C1 segment of cervical spinal cord (tissue), 14 donors: ENCODE measurements at places on chromosomes 7 and 10.

GRCh38 chr7:101870361-101871062 is 53.1 kb downstream of the CUX1 start:
- no peak for DNase-seq

GRCh38 chr10:32971536-32972091 is 13.6 kb upstream of the ITGB1 start:
- DNase-seq = no peak

DNA sequence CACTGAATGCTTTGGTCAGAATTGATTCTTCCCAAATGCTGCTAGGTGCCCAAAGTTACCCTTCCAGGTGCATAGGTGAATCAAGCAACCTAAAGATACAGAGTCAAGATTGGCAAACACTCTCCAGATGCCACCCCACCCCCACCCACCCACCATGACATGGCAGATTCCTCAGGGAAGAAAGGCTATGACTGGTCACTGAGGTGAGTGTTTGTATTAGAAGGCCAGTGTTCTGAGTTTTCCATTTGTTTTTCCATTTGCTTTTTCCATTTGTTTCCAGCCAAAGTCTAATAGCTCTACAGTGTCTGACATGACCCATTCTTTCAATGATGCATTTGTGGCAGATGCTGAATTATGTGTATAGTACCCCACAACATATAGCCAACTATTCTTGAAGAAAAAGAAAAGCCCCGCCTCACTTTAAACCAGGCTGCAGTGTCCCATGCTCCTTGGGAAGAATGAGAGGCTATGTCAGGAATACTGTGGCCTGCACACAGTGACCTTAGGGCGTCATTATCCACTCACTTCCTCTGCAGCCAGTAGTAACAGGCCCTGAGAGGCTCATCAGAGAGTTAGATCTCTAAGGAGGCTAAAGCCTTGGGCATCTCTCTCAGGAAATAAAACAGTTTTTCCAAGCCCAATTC is 16.1 kb upstream of the HIBADH start:
- no peak for DNase-seq

GRCh38 chr10:69400936-69401335 is 15.8 kb downstream of the TACR2 start:
- no peak for DNase-seq

GRCh38 chr7:47931005-47932004 is 17.0 kb downstream of the PKD1L1 start:
- DNase-seq = no peak

DNA sequence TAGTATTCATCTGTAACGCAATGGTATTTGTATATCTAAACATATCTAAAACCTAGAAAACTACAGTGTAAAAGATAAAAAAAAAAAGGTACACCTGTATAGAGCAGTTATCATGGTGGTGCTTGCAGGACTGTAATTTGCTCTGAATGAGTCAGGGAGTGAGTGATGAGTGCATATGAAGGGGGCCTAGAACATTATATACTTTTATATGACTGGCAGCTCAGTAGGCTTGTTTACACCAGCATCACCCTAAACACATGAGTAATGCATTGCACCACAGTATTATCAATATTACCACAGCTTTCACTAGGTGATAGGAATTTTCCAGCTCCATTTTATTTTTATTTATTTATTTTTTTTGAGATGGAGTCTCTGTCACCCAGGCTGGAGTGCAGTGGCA is 40.8 kb downstream of the TRIM24 start:
- no peak for DNase-seq

- no peak for DNase-seq
Measured at GRCh38 chr10:2222631-2223030, 485.3 kb upstream of the ADARB2 start.

DNA sequence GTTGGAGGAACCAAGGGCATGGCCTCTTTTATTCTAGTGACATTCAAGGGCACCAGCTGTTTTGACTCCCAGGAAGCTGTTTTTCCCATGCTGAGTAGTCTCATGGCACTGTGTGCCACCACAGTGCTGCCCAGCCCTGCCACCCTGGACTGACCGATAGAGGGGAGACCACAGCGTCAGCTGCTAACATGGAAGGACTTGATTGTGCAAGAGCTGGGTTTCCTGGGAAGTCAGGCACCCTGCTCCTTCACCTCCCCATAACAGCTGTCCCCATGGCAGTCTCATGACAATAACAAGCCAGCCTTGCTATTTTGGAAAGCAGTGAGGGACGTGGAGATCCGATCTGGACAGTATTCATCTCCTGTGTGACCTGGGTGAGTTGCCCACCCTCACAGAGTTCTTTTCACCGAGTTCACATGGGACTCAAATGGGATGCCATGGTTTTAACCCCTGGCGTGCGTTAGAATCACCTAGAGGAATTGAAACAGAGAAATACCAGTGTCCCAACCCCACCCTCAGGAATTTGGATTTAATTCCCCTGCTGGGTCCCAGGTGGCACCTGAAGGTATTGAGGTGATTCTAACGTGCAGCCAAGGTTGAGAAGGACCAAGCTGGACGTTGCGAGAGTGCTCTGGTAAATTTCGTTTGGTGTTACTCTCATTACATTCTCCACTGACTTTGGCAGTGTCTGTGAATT is 174.8 kb downstream of the CELF2 start:
- DNase-seq = no peak

DNA sequence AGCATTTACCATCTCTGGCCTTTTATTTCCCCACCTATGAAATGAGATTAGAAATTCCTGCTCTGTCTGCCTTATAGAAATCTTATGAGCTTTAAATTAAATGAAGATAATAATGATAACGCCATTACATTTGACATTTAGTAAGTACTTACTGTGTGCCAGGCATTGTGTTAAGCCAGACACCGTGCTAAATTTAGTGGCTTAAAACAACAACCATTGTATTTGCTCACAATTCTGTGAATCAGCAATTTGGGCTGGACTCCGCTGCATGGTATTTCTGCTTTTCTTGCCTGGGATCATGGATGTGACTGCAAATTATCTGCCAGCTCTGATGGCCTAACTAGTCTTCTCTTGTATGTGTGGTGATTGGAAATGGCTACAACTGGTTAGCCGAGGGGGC is 56.4 kb upstream of the CCDC6 start:
- no peak for DNase-seq

DNA sequence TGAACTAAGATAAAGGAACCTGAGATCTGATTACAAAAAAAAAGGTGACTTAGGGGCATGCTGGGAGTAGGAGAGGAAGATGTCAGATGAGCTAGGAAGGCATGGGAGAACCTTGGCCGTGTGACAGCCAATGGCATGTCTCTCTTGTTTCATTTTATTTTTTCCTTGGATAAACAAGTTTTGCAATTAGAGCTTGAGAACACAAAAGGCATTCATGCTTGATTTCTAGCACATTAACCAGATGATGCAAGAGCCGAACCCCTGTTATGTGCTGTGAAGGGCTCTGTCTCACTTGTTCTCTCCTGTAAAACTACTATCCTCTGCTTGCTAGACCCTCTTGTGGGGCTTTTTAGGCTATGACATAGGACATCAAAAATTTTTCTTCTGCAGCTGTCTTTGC is 134.3 kb upstream of the ASAH2 start:
- DNase-seq = peak; percentile 9

DNA sequence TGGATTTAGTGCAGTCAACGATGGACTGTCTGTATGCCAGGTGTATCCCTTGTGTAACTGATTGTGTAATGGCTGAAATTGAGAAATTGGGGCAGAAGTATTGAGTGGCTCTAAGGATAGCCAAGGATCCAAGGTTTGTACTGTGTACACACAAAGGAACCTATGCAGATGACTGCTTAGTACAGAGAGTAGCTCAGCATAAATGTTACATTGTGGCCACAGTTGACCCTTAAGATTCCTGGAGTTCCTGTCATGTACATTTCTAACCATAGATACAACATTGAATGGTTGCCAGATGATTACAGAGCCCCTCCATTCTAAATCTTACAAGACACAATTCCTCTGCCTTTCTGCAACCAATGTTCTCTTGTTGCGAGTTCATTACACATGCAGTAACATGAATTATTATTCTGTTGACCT is 25.3 kb downstream of the CCDC126 start:
- no peak for DNase-seq

- DNase-seq = no peak
Measured at GRCh38 chr7:134428942-134429341, 30.0 kb downstream of the AKR1B1 start.

- DNase-seq = no peak
Measured at GRCh38 chr7:85757348-85757747, 570.5 kb upstream of the SEMA3D start.

DNA sequence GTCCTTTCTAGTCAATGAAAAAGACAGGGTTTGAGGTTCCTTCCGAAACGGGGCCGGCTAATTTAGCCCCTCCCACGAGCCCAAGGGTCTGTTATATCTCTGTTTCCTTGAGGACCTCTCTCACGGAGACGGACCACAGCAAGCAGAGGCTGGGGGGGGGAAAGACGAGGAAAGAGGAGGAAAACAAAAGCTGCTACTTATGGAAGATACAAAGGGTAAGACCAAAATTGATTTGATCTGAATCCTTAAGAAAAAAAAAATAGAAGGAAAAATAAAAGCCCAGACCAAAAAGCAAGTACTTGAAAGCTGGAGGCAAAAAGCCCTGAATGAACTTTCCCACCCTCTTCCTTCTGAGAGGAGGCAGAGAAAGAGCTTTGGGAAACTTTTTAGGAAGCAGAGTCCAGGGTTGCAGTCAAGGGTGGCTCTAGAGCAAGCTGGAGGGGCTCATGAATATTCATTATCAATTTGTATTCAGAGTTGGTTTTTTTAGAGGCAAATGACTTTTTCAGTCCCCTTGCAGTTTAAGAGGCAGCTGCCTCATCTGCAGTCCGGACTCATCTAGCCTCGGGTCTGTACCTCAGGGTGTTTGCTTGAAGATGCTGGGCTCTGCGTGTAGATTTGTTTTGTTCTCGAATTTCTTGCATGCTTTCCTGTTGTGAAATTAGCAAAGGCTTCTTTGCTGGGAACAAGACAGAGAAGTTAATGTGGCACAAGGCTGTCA is at the start of gene ENTPD1:
Gene ENTPD1 (plus strand): TSS at position 123 of the 721 bp plus-strand sequence. CDS start 77 bp downstream, at position 200.
- no peak for DNase-seq

DNA sequence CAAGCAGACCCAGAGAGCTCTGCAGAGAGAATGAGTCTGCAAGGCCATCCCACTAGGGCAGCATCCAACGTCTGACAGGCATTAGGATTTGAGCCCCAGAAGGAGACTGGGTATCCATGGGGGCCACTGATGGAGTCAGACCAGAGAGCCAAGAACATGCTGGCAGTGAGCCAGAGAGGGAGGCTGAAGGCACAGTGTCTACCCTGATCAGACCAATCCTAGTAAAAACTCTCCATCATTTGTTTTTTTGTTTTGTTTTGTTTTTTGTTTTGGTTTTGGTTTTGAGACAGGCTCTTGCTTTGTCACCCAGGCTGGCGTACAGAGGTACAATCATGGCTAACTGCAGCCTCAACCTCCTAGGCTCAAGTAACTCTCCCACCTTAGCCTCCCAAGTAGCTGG is 133.1 kb upstream of the LYZL2 start:
- DNase-seq = no peak

- peak; percentile 27 for DNase-seq
Measured at GRCh38 chr10:86376852-86377796, 10.5 kb upstream of the GRID1 start.

DNA sequence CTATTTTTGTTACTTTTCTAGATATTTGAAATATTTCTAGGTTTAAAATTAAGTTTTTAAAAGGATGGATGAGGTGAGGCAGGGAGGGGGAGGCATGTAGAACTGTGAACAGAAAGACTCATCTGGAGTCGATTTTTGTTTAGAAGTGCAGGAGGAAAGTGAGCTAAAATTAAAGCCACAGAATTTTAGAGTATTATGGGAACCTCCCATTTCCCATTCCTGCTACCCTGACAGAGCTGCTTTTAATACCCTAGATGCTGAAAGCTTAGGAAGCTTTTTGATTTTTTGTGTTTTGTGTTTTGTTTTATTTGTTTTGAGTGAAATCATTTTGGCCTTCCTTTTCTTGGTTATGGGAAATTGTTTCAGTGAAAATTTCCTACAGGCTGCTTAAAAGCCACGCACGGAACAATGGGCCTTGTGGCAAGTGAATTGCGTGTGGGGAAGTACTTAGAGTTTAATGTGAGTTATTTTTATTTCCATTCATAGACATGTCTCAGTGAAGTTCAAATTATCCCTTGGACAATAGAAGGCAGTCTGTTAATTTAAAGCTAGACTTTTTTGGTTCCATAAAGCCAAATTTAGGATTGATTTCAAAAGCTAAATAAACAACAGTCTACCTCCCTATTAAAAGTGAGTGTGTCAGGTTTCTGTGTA is 102.0 kb upstream of the HDAC9 start:
- no peak for DNase-seq

- DNase-seq = no peak
Measured at GRCh38 chr7:47314248-47314647, 267.7 kb downstream of the TNS3 start.

- no peak for DNase-seq
Measured at GRCh38 chr7:19121977-19122588, 4.6 kb upstream of the TWIST1 start.

GRCh38 chr7:17401791-17402627 is 103.6 kb downstream of the AHR start:
- no peak for DNase-seq

GRCh38 chr10:77131214-77131613 is 506.4 kb downstream of the KCNMA1 start:
- DNase-seq = no peak

DNA sequence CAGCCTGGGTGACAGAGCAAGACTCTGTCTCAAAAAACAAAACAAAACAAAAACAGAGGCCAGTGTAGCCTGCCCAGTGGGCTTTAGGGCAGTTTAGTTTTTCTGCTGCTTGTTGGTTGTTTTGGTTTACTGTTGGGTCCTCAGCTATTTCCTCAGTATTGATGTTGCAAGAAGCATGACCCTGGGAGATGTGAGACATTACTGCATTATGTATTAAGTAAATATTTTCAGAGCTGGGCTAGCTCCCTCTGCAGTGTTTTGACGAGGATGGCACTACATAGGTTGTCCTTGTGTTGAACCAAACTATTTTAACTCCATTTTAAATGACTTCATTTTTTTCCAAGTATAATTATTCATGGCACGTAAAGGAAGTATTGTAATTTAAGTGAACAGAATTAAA is 4.8 kb downstream of the AKAP9 start:
- DNase-seq = no peak

- peak; percentile 11 for DNase-seq
Measured at GRCh38 chr10:34538281-34538829, 276.7 kb downstream of the PARD3 start.

DNA sequence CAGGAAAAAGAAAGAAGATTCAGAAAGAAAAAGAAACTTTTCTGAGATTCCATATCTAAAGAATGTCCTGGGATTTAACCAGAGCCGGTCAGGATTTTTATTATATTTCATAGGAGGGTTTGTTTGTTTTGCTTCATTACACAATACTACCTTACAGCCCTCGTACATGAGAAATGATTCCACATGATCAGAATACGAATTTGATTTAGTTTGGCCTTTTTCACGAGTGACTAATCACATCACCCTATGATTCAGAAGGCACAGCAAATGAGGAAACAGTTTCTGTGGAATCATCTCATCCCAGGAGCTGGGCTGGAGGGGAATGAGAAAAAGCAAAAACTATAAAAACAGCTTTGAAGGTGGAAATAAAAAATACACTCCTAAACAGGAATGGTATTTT is 54.7 kb upstream of the VWC2 start:
- no peak for DNase-seq
